ENCODE measurements at places on chromosomes 2 and 18. TPM values are rescaled to one million over a fixed set of nuclear protein-coding genes. Genes with fewer than 3 reads are reported as not detected.

PLB1 gene
- 2.0 TPM for total RNA-seq

ATP6V1C2 gene
- 0.26 TPM for total RNA-seq

GREB1 gene
- total RNA-seq: 3.2 TPM

YIPF4 gene
- total RNA-seq: 53.5 TPM

DLX1 gene
- total RNA-seq: 3.9 TPM

KCNE4 gene
- 1.2 TPM for total RNA-seq

NPHP1 gene
- total RNA-seq: 7.2 TPM

NAB1 gene
- total RNA-seq: 40.1 TPM

OST4 gene
- 523 TPM for total RNA-seq

RTP5 gene
- not detected for total RNA-seq

POLR1A gene
- 30.0 TPM for total RNA-seq

Measured in A549 treated with DMSO at 1 μM for 4 hours (cell line).